Activated T-cell treated with anti-CD3 and anti-CD28 coated beads, Interleukin-2, amount 50 U/mL, for 72 hours (primary cell): ENCODE measurements at places on chromosomes 11 and 22.
A peak's percentile ranks its signal among the peaks of the same experiment; 100 is the strongest.

- DNase-seq = no peak
- H3K4me1 ChIP-seq = peaks cover 18% of the 10 kb centered on the region
- no peaks in the 10 kb centered on the region for H3K36me3 ChIP-seq
- H3K27ac ChIP-seq = no peak overlapping the region
Measured at GRCh38 chr11:95076416-95076815, 9.7 kb downstream of the SRSF8 start.

DNA sequence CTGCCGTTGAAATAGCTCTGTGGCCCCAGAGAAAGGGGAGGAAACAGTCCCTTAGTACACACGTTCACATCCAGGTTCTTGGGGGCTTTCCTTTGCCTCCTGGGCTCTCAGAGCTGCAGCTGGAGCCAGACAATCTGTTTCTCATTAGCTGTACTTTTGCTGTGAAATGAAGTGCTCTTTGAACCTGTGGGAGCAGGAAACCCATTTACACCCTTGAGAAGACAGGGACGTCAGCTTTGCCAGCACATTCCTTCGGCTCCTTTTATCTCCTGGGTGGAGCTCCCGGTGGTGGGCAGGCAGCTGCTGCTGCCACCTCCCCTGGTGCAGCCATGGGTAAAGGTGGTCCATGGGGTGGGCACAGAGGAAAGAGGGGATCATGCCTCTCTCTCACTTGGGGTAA is 80.6 kb upstream of the TIMP3 start:
- no peak for DNase-seq
- H3K4me1 ChIP-seq = peaks cover 33% of the 10 kb centered on the region
- no peak overlapping the region for H3K27ac ChIP-seq
- peaks cover 3% of the 10 kb centered on the region for H3K36me3 ChIP-seq
- peaks cover 15% of the 10 kb centered on the region for H3K27me3 ChIP-seq
- H3K4me3 ChIP-seq = no peak overlapping the region

GRCh38 chr11:17743808-17744119 is 9.2 kb downstream of the KCNC1 start:
- H3K27ac ChIP-seq = no peak overlapping the region
- H3K4me1 ChIP-seq = no peaks in the 10 kb centered on the region
- H3K36me3 ChIP-seq = no peaks in the 10 kb centered on the region
- DNase-seq = no peak

GRCh38 chr22:28379075-28379779 is 300.4 kb downstream of the TTC28 start:
- DNase-seq = no peak
- peaks cover 12% of the 10 kb centered on the region for H3K4me1 ChIP-seq
- H3K27ac ChIP-seq = no peak overlapping the region
- H3K4me3 ChIP-seq = no peak overlapping the region
- no peaks in the 10 kb centered on the region for H3K36me3 ChIP-seq

DNA sequence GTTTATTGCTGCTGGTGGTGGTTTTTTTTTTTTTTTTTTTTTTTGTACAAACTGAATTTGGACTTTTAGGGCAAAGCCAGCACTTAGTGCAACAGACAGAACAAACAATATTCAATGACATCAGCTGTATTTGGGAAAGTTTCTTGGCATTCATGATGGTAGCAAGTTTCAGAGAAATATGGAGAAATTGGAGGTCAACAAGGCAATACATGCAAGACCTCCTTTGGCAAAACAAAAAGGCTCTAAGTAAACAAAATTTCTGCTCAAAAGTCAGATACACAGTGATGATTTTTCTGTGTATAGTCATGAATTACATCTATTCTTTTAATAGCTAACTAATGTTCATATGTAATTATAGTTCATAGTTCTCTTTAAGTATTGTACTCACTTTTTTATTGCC is 612.5 kb upstream of the LUZP2 start:
- H3K27ac ChIP-seq = no peak overlapping the region
- H3K4me1 ChIP-seq = no peaks in the 10 kb centered on the region
- H3K36me3 ChIP-seq = no peaks in the 10 kb centered on the region
- no peak overlapping the region for H3K4me3 ChIP-seq
- H3K27me3 ChIP-seq = no peaks in the 10 kb centered on the region

DNA sequence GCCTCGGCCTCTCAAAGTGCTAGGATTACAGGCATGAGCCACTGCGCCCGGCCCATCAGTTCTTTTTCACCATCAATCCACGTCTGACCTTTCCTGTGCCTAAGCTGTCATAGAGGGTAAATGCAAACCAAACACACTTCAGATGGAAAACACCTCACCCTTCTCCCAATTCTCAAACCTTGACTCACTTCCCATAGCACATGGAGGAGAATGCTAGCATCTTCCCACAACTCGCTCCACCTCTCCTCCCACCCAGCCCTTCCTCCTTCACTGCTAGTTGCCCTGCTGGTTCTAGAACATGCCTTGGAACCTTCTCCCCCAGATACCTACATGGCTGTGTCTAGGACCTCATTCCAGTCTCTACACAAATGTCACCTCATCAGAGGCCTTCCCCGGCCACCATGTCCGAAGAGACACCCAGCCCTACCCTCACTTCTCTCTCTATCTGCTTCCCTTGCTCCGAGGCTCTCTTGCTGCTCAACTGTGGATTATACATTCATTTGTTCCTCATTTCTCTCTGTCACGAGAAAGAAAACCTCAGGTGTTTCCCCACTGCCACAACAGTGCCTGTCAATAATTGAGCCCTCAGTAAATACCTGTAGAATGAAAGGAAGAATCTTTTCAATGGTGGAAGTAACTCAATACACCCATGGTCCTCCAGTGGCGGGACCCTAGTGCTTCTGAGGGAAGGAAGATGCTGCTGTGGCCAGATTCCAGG is 21.3 kb upstream of the NCF4 start:
- peaks cover 30% of the 10 kb centered on the region for H3K27me3 ChIP-seq
- peaks cover 10% of the 10 kb centered on the region for H3K4me1 ChIP-seq
- H3K4me3 ChIP-seq = no peak overlapping the region
- no peak for DNase-seq

- no peak overlapping the region for H3K27ac ChIP-seq
- H3K27me3 ChIP-seq = no peaks in the 10 kb centered on the region
- no peaks in the 10 kb centered on the region for H3K36me3 ChIP-seq
- H3K4me3 ChIP-seq = no peak overlapping the region
Measured at GRCh38 chr11:86460461-86461385, 86.0 kb downstream of the CCDC81 start.

DNA sequence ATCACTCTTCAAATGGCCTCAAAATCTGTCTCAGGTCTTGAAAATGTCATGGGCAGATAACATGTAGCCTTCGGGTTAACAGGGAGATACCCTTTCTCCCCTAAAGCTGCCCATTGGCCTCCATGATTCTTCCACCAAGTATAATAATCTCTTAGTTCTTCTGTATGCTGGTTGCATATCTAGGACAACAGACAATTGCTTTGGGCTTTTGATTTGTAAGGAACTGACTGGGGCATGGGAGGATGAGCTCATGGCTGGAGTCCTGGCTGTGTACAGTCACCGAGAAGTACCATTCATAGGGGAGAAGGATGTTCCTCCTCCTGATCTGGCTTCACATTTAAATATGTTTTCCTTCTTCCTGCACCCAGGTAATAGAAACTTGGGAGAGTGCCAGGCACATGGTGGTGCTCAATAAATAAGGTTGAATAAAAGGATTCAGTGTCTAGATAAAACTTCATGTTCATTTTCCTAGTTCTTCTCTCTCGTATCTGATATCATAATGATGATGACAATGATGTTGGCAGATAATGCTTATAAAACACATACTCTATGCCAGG is 2.8 kb upstream of the AMPD3 start:
- DNase-seq = no peak
- H3K27ac ChIP-seq = peak overlapping the region; percentile 12
- H3K4me1 ChIP-seq = peaks cover 82% of the 10 kb centered on the region
- H3K36me3 ChIP-seq = peaks cover 4% of the 10 kb centered on the region
- peak overlapping the region; percentile 88 for H3K4me3 ChIP-seq

- H3K27me3 ChIP-seq = no peaks in the 10 kb centered on the region
- peaks cover 52% of the 10 kb centered on the region for H3K4me1 ChIP-seq
- H3K36me3 ChIP-seq = peaks cover 37% of the 10 kb centered on the region
- peak overlapping the region; percentile 98 for H3K27ac ChIP-seq
Measured at GRCh38 chr22:39317775-39318506, 1.5 kb downstream of the RPL3 start.

DNA sequence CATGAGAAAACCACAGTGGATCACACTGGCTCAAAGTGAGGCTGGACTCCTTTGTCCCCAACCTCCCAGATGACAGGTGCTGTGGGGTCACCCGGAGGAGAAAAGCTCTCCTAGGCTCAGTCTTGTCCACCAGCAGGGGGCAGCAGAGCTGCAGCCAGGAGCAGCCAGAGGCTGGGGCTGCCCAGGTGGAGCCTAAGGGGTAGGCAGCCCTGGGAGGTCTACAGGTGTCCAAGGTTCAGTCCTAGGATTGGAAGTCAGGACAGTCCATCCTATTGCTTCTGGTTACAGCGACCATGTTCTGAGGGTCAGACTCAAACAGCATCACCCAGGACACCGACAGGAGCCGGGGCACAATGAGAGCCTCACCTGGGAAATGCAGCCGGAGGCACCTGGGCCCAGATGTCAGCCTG is 77.6 kb upstream of the IGLL5 start:
- no peak overlapping the region for H3K27ac ChIP-seq
- H3K4me1 ChIP-seq = peaks cover 8% of the 10 kb centered on the region
- H3K36me3 ChIP-seq = no peaks in the 10 kb centered on the region
- H3K27me3 ChIP-seq = no peaks in the 10 kb centered on the region

- H3K27ac ChIP-seq = no peak overlapping the region
- DNase-seq = no peak
- H3K4me1 ChIP-seq = no peaks in the 10 kb centered on the region
Measured at GRCh38 chr11:68302670-68303069, 9.7 kb upstream of the LRP5 start.

GRCh38 chr11:65165410-65166317 is 4.4 kb upstream of the SPDYC start:
- no peak overlapping the region for H3K4me3 ChIP-seq
- no peak overlapping the region for H3K27ac ChIP-seq
- no peak for DNase-seq
- no peaks in the 10 kb centered on the region for H3K36me3 ChIP-seq
- peaks cover 14% of the 10 kb centered on the region for H3K4me1 ChIP-seq

GRCh38 chr22:44608597-44609399 is 93.2 kb upstream of the PRR5 start:
- no peak overlapping the region for H3K27ac ChIP-seq
- no peak overlapping the region for H3K4me3 ChIP-seq
- H3K36me3 ChIP-seq = peaks cover 3% of the 10 kb centered on the region
- H3K4me1 ChIP-seq = no peaks in the 10 kb centered on the region
- peaks cover 19% of the 10 kb centered on the region for H3K27me3 ChIP-seq
- no peak for DNase-seq

GRCh38 chr11:77505956-77506355 is 32.1 kb upstream of the PAK1 start:
- H3K27me3 ChIP-seq = peaks cover 47% of the 10 kb centered on the region
- peaks cover 6% of the 10 kb centered on the region for H3K4me1 ChIP-seq
- no peak for DNase-seq
- H3K27ac ChIP-seq = no peak overlapping the region

DNA sequence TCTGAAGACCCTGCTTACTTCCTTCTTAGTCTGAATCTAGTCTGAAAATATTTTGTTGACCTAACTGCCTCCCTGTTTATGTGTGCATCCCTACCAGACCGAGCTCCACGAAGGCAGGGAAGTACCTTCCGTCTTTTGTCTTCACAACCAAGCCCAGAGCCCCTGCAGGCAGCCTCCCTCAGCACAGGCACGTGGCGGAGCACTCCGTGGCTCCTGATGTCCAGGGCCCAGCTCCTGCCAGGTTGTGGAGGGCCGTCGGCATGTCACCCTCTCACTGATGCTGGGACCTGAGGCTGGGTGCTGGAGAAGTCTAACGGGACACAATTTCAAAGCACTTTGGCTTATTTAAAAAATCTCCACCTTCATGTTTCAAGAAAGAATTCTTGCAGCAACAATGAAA is 59.4 kb upstream of the CLTCL1 start:
- no peaks in the 10 kb centered on the region for H3K27me3 ChIP-seq
- DNase-seq = no peak
- H3K4me1 ChIP-seq = no peaks in the 10 kb centered on the region
- no peak overlapping the region for H3K4me3 ChIP-seq
- peak overlapping the region; percentile 36 for H3K27ac ChIP-seq

GRCh38 chr11:120545813-120546212 is 34.3 kb downstream of the GRIK4 start:
- no peaks in the 10 kb centered on the region for H3K36me3 ChIP-seq
- no peak for DNase-seq
- H3K4me1 ChIP-seq = no peaks in the 10 kb centered on the region

DNA sequence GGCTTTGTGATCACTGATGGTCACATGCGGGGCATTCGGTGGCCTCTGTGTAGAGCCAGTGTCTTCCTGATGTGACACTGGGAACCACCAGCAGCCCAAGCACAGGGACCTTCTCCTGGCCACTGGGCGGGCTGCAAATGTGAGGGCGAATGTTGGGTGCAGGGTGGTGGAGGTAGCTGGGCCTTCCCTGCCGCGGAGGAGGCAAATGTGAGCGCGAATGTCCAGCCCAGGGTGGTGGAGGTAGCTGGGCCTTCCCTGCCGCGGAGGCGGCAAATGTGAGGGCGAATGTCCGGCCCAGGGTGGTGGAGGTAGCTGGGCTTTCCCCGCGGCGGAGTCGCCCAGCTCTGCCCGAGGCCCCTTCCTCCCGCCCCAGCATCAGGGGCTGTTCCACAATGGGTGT is 23.3 kb downstream of the PTDSS2 start:
- DNase-seq = no peak
- H3K4me3 ChIP-seq = no peak overlapping the region
- H3K27me3 ChIP-seq = no peaks in the 10 kb centered on the region
- peaks cover 4% of the 10 kb centered on the region for H3K4me1 ChIP-seq

DNA sequence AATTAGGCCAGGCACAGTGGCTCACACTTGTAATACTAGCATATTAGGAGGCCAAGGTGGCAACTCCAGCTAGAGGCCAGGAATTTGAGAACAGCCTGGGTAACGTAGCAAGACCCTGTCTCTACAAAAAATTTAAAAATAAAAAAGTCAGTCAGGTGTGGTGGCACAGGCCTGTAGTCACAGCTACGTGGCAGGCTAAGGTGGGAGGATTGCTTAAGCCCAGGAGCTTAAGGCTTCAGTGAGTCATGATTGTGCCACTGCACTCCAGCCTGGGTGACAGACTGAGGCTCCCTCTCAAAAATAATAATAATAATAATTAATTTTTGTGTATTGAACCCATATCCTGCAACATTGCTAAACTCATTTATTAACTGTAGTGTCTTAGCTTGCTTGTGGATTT is 15.3 kb upstream of the TRIM29 start:
- no peaks in the 10 kb centered on the region for H3K4me1 ChIP-seq
- no peaks in the 10 kb centered on the region for H3K36me3 ChIP-seq
- H3K27me3 ChIP-seq = peaks cover 33% of the 10 kb centered on the region
- no peak overlapping the region for H3K27ac ChIP-seq

DNA sequence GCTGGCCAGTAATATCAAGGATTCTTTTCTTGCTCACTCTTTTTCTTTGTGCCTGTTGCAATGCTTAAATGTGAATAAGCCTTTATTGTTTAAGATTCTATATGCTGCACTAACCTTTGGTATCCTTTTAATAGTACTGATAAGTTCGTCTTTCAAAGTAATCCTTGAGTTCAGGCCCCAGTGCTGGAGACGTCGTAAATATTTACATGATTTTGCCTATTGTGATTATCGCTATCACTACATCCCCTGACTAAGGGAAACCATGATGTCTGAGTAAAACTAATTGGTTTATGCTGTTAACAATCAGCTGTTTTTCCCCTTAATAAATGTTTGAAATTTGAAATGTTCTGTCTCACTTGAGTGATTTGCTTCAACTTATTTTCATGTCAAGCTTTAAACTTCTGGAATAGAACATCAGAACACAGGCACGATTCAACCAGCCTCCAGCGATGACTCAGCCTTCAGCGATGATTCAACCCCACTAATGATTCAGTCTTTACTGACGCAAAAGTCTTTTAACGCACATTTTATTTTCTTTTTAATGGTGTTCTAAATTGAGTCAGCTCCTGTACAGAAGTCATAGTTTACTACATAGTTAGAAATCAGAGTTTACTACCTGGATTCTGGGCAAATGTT is 3.9 kb downstream of the HTATIP2 start:
- H3K27me3 ChIP-seq = no peaks in the 10 kb centered on the region
- H3K4me1 ChIP-seq = peaks cover 49% of the 10 kb centered on the region
- peak; percentile 81 for DNase-seq
- H3K27ac ChIP-seq = peak overlapping the region; percentile 98
- H3K36me3 ChIP-seq = peaks cover 2% of the 10 kb centered on the region
